GM12892 (cell line): ENCODE measurements at places on chromosomes 3 and 15.

GRCh38 chr3:13162549-13163320 is 89.5 kb upstream of the IQSEC1 start:
- no peak for DNase-seq

DNA sequence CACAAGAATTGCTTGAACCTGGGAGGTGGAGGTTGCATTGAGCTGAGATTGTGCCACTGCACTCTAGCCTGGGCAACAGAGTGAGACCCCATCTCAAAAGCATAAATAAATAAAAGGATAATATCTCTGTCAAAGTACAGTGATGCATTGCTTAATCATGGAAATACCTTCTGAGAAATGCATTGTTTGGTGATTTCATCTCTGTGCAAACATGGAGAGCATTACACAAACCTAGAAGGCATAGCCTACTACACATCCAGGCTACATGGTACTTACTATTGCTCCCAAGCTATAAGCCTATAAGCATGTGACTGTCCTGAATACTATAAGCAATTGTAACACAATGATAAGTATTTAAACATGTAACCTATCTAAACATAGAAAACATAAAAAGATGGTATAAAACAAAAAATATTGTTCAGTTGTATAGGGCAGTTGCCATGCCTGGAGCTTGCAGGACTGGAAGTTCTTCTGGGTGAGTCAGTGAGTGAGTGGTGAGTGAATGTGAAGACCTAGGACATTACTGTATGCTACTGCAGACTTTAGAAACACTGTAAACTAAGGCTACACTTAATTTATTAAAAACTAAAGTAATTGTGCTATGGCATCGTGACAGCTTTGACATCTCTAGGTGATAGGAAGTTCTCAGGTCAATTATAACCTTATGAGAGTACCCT is 93.6 kb upstream of the SNRPN start:
- no peak for DNase-seq

- no peak for DNase-seq
These were observed 42.7 kb upstream of the SKOR1 start for GRCh38 chr15:67782691-67782991.

GRCh38 chr15:48352474-48353072 is 21.3 kb downstream of the DUT start:
- no peak for DNase-seq

DNA sequence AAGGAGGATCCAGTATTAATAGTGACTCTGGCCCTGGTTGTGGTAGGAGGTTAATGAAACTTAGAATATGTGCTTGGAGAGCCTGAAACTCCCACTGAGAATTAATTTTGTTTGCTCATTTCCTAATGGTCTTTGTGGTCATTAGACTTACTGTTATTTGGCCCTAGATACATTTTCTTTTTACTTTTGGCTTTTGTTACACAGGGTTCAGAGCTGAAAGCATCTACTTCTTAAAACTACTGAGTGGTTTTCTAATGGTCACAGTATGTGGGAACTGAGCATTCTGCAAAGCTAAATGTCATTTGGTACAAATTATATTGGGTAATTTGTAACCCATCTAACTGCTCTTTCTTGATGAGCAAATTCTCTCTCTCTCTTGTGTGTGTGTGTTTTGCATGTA is 433.4 kb upstream of the IL12A start:
- DNase-seq = no peak

DNA sequence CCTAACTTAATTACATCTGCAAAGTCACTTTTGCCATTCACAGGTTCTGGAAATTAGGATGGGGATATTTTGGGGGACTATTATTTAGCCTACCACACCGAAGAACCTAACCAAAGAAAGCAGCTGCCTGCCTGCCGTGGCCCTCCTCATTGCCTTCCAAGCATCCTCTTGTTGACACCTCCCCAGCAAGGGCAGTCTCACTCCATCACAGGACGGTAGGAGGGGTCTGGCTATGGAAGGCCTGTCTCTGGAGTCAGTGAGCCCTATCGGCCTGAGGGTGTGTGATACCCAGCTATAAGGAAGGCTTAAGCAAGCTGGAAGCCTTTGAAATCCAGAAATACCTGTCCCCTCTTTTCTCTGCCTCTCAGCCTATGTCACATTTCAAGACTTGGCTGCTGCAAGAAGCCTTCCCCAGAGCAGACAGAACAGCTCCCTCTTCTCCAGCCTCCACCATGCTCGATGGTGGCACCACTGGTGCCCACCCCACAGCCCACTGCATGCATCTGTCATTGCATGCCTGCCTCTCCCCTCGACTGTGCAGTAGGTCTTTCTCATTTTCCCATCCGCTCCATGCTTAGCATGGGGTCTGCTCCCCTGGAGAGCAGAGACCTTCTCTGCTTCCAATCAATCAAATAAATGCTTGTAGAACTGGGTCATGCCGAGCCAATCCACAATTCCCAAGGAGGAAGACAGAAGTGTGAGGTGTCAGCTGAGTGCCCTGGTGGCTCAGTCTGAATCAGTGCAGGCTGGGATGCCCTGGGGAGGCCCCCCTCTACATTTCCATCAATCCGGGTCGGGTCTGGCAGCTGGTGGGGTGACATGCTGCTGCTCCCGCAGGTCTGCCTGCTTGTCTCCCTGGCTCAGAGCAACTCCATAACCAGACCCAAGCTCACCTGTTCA is 23.9 kb upstream of the LOXL1 start:
- DNase-seq = no peak

GRCh38 chr15:57356636-57357035 is 19.7 kb upstream of the CGNL1 start:
- DNase-seq = no peak

DNA sequence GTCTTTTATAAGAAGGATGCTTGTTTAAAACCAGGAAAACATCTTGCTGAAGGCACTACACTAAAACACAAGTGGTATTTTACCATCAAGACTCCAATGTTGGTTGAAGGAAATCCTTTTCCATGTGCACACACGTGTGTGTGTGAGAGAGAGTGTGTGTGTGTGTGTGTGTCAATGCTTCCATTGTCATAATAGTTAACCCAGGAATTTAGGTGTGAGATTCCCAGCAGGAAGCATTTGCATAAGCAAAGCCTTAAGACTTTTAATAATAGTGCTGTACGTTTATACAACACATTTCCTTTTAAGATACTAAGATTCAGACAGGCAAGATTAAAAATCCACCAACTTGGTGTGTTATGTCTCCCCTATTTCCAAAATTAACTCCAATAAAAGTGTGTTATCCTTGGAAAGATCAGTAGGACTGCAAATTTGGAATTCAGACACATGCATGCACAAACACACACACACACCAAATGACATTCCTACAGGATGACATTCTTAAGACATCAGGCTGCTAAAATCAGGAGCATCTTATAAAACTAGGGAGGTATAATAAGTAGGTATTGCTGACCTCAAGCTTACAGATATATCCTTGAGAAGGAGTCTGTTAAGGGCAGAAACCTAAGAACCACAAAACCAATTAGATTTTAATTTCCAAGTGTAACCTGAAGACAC is 18.3 kb downstream of the LMCD1 start:
- no peak for DNase-seq

- no peak for DNase-seq
These were observed 319.8 kb upstream of the UMPS start for GRCh38 chr3:124410471-124410870.

DNA sequence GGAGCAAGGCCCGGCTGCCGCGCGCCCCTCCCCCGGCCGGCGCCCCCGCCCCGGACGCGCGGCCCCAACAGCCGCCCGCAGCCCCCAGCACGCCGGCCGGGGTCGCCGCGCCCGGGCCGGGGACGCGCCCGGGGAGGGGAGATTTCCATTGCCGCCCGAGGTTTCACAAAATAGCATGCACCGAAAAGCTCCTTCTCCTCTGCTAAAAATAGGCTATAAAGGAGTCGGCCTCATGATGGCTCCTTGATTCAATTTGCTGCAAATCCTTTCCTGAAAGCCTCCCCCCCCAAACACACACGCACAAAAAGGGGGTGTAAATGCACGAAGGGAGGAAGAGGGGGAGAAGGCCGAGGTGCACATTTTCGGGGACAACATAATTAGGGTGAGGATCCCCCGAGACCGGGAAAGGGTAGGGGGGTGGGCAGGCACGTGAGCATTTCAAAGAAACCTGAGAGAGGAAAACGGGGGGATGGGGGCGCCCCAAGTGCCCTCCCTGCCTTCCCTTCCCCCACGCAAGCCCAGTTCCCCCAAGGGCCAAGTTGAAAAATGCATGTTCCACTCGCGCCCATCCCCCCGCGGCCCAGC is 734 bp downstream of the TBL1XR1 start:
- no peak for DNase-seq

DNA sequence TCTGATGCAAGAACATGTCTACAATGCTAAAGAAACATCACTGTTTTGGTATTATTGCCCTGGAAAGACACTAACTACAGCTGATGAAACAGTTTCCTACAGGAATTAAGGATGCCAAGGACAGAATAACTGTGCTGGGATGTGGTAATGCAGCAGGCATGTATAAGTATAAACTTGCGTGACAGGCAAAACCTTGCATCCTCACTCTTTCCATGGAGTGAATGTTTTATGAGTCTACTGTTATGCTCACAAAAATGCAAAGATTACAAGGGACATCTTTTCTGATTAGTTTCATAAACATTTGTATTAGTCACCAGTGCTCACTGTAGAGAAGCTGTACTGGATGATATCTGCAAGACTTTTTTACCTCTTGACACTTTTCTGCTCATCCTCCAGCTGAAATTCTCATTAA is 143.6 kb downstream of the NAALADL2 start:
- DNase-seq = no peak

GRCh38 chr15:52317688-52318087 is 22.1 kb upstream of the MYO5C start:
- no peak for DNase-seq

DNA sequence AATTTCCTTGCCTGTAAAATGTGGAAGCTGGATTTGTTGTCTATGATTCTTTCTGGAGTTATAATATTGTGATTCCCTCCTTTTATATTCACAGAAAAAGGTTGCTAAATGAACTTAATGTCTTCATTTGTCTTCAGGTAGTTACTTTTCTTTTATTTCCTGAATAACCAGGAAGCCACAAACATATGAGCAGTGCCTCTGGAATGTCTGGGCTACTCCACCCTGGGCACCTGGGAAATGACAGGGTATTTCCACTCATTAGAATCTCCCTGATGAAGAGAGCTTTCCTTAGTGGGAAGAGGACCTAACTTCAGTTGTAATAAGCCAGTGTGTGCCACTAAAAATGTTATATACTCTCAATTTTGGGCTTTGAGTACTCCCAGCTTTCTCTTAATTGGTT is 3.8 kb upstream of the SLMAP start:
- DNase-seq = no peak

GRCh38 chr3:5093731-5094130 is 28.4 kb upstream of the ARL8B start:
- no peak for DNase-seq

DNA sequence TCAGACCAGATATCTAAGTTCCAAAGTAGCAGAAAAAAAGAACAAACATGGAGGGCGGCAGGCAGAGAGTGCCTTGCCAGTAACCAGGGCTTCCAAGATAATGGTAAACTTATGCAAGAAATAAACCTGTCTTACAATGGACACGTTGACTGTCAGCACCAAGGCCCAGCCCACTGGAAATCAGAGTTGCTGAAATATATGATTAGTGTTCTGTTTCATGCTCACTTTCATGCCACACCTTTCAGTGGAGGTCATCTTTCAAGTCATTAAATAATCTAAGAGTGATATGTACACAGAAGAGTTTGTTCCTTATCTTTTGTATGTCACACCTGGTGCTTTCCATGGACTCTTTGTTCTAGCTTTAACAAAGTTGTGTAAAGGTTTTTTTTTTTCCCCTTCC is 358.1 kb downstream of the MECOM start:
- DNase-seq = no peak

DNA sequence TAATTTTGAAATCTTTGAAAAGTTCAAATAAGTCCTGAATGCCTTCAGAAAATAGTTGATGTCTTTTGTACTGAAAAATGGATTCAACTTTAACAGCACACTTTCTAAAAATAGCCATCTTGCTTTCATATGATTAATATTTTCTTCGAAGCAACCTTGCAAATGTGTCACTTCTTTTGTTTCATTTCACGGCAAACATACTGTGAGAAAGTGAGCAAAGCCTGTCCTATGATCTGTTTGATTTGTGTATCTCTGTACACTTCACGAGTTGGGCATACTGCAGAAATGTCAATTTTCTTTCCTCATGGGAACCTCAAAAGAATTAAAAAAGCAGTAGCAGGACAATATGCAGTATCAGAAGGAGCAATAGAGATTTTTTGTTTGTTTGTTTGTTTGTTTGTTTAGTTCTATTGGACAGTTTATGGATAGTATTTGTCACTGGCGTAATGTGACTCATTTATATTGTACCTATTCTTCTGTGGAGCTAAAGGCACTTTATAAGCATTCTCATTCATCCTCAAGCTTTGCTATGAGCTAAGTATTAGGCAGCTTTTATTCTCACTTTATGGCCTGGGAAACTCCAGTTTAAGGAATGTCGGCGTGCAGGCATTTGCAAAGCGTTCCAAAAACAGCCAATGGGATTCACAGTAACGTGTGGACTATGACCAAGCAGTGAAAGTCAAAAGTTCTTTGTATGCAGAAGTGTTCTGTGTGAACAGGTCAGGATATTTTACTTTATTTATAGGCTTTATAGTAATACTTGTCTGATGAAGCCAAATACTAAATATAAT is 572.0 kb downstream of the NAALADL2 start:
- DNase-seq = no peak

GRCh38 chr3:124805671-124806070 is 75.4 kb downstream of the UMPS start:
- no peak for DNase-seq

DNA sequence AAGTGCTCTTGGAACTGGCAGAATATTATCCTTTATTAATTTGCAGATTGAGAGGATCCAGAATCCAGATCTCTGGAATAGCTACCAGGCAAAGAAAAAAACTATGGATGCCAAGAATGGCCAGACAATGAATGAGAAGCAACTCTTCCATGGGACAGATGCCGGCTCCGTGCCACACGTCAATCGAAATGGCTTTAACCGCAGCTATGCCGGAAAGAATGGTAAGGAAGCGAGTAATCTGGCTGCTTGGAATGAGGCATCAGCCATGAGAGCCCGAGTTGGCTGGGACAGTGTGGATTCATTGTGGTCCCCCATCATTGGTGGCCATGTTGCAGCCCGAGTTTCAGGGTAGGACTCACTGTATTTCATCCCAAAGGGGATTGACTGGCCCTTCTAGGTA is 47.1 kb downstream of the PARP14 start:
- no peak for DNase-seq

DNA sequence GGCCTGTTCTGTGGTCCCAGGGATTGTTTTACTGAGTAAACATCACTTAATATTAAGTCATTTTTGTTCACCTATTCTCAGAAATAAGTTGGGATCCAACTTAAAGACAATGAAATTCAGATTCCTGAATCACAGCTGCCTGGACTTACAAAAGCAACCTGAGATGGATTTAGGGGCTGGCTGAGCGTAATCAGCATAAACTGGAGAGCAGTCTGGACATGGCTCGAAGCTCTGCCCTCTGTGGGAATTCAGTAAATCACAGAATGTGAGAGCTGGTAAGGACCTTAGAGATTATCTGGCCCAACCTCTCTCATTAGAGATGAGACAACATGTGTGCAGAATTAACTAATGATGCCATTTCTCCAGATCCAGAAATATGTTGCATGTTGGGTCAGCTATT is 23.7 kb downstream of the CCDC80 start:
- no peak for DNase-seq

GRCh38 chr3:17905996-17906395 is 163.6 kb upstream of the TBC1D5 start:
- DNase-seq = no peak
